ENCODE measurements at places on chromosomes 2 and 18. TPM values are rescaled to one million over a fixed set of nuclear protein-coding genes. Genes with fewer than 3 reads are reported as not detected.

The CIB4 gene
- not detected for total RNA-seq

The OTOF gene
- not detected for total RNA-seq

The NEURL3 gene
- total RNA-seq, result not detected

The SERPINB7 gene
- total RNA-seq, result 1.4 TPM

The CPSF3 gene
- total RNA-seq, result 26.2 TPM

The BCL2 gene
- 2.3 TPM for total RNA-seq
